Osteocyte (in vitro differentiated cells): ENCODE measurements at places on chromosomes 11 and 22. TPM values are rescaled to one million over a fixed set of nuclear protein-coding genes. Genes with fewer than 3 reads are reported as not detected.

DNA sequence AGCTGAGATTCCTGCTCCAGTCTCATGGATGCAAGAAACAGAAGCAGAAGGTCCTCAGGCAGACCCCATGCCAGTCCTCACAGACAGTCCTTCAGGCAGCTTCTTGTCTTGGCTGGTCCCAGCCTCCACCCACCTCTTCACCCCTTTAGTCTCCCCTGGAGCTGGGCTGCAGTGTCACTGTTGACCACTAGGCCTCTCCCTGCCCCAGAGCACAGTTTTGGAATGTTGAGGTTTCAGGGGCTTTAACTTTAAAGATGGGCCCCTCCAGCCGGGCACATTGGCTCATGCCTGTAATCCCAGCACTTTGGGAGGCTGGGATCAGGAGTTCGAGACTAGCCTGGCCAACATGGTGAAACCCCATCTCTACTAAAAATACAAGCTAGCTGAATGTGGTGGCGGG lies 39.5 kb upstream of the GCAT start:
- no peak for DNase-seq

DNA sequence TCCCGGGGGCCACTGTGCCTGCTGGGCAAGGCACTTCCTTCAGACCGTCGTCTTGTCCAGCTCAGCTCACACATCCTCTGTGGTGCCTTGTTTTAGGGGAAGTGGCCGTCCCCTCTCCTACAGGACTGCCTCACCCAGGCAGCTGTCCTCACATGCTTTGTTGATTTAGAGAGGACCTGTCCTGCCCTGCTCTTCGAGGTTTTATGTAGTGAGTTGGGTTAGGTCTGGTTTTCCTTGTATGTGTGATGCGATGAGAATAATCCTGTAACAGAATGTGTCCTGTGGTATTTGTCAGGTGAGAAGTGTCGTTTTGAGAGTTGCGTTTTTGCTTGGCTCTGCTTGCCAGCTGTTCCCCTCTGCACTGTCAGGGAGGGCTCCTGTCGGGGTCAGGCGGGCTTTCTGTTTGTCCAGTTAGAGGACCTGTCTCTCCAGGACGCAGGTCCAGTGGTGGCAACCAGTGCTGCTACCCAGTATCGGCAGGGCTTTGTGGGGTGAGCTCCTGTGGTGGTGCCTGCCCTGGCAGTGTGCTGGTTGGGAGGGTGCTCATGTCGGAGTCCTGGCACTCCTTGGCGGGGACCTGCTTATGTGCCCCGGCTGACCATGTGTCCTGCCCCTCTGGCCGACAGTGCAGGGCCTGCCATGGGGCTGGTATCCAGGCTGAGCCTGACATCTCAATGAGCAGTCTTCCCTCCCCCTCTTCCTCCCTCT lies 41.3 kb downstream of the MUC6 start:
- no peak for DNase-seq

DNA sequence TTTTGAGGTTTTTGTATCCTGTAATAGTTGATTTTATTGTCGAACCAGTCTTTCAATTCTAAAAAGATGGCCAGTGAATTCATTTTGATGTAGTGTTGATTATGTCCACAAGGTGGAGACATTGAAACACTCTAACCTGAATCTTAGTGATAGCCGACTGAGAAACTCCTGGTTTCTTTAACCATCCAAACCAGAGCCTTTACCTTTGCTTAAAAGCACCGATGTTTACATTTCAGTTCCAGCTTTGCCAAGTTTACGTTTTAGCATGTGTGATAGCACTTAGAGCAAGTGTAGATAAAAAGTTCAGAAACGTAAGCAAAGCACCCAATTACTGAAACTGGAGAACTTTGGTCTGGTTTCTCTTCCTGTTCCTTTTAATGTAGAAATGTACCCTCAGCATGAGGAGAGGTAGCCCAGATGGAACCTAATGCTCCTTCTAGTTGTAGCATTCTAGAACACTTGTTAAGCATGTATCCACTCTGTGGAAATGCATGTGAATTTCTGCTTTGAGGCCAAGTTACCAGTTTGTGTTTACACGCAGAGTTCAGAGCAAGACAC lies 208.6 kb downstream of the DBX1 start:
- DNase-seq = no peak

HTR3B gene
- total RNA-seq = not detected in 2 replicates
